Omental fat pad (tissue), 4 donors: ENCODE measurements at places on chromosomes 2 and 18.

DNA sequence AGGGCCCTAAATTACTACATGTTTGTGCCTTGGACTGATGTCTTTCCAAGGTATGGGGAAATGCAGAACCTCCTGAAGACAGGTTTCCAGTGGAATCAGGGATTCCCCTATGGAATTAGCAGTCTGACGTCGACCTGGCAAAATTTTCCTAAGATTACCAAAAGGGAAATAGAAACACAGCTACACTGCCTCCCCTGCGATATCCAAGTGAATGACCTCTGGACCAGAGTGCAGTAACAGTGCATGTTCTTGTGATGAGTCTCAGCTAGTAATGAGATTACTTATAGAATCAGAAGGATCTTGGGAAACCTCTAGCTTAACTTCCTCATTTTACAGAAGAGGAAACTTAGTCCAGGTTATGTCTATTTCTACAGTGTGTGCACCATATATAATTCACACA lies 21.3 kb upstream of the CHST9 start:
- no peak for DNase-seq

DNA sequence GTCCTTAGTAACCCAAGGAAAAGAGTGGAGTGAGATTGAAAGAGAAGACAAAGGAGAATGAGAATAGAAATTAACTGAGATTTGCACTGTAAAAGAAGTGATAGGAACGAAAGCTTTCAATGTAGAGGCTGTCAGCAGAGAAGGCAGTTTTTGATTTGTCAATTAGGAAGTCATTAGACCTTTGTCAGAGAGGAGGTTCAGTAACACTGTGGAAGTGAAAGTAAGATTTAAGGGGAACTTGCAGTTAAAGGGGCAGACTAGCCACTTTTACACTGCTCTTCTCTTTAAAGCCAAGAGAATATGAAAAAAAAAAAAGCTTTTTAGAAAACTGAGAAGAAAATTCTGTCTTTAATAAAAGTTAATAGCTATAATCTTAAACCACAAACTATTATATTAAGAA lies 11.5 kb upstream of the KYNU start:
- no peak for DNase-seq

GRCh38 chr2:105393373-105394055 lies 5.3 kb downstream of the FHL2 start:
- DNase-seq, result no peak

DNA sequence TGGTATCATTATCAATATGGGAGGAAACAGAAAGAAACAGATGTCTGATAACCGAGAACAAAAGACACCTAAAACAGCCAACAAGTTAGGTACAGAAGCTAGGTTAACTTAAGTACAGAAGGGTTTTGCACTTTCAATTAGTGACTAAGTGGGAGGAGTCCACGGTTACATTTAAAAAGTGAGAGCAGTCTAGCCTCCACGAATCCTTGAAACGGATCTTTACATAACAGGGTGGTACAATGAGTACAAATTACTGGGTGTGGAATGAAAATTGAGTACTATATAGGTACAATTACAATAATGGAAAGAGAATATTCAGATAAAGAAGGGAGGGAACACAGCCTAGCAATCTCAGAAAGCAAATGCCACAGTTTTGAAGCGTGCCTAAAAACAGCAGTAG lies 76.6 kb downstream of the TLK1 start:
- DNase-seq, result no peak

- DNase-seq, result no peak
Measured at GRCh38 chr2:198930170-198930569, 527.6 kb downstream of the SATB2 start.

DNA sequence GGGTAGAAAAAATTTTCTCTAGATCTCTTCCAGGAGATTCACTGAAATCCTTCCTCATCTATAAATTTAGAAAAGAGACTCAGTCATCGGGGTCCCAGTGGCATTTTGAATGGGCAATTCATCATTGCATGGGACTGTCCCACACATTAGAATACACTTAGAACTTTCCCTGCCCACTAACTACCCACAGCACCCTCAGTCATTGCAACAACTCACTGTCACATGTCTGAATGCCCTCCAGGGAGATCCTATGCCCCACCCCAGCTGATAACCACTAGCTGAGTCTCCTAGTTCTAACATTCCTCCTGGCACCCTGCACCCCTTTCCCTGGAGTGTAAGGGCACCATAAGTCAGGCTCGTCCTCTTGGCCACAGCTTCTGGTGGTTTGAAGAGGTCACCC lies 89.6 kb downstream of the INSIG2 start:
- no peak for DNase-seq

- DNase-seq, result no peak
Measured at GRCh38 chr2:19362755-19363473, 4.5 kb upstream of the OSR1 start.

DNA sequence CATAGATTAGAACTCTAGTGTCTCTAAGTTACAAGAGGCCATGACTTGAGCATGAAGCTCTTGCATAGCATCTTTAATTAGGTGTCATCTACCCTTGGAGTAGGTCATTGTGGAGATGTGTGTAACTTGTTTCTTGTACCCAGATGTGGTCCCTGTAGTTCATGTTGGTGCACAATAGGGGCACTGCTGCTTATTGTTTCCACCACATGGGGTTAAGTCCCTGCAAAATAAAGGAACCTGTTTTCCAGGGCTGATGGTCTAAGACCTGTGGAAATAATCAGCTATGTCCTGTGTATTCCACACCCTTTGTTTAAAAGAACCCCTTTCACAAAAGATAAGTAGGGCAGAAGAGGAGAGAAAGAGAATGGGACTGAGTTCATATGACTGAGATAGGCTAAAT lies 28.6 kb downstream of the ASXL3 start:
- no peak for DNase-seq
